MG63 (cell line): ENCODE measurements at places on chromosomes 16 and 17. TPM values are rescaled to one million over a fixed set of nuclear protein-coding genes. Genes with fewer than 3 reads are reported as not detected.

GPRC5B gene
- 5.3 and 6.4 TPM in 2 replicates for total RNA-seq

C16orf86 gene
- total RNA-seq, result not detected in 2 replicates

SAMD14 gene
- not detected in 2 replicates for total RNA-seq

SLFN12 gene
- 9.1 and 10.0 TPM in 2 replicates for total RNA-seq

CSH2 gene
- not detected in 2 replicates for total RNA-seq

CDH5 gene
- 0.20 and 1.8 TPM in 2 replicates for total RNA-seq

KLHL10 gene
- not detected in 2 replicates for total RNA-seq

ALOX15 gene
- total RNA-seq, result not detected in 2 replicates

CD300C gene
- total RNA-seq, result 0.52 TPM in 1 of 2 replicates, not detected in the other
